Cardiac septum (tissue), 1 donor: ENCODE measurements at places on chromosomes 6 and 20. TPM values are rescaled to one million over a fixed set of nuclear protein-coding genes. Genes with fewer than 3 reads are reported as not detected.

DNA sequence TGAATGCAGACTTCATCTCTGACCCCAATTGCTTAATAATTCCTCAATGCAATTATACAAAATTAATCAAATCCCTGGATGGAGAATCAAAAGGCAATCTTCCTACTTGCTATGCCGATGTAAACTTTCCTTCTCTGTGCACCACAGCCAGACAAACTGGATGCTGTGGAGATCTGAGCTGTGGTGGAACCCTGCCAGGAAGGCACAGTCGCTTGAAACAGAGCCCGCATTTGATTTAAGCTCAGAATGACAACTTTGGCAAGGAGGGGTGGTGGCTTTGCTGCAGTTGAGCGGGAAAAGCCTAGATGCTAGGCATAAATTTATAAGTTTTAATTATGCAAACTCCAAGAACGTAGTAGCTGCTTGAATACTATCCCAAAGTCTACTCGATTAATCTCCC, 190.8 kb downstream of the MTFR2 start:
- no peak for DNase-seq

OOEP gene
- not detected for total RNA-seq

- DNase-seq = no peak
These were observed 16.7 kb downstream of the MAP3K5 start for GRCh38 chr6:136775548-136775947.

- DNase-seq = no peak
These were observed 281.9 kb downstream of the EPM2A start for GRCh38 chr6:145453376-145453775.

- no peak for DNase-seq
These were observed 64.5 kb downstream of the EYA2 start for GRCh38 chr20:46959081-46959692.

RPS21 gene
- total RNA-seq = 466 TPM

GRCh38 chr6:160305926-160306713, 42.1 kb upstream of the SLC22A3 start:
- DNase-seq = no peak
